ENCODE measurements at places on chromosomes 2 and 18.

DNA sequence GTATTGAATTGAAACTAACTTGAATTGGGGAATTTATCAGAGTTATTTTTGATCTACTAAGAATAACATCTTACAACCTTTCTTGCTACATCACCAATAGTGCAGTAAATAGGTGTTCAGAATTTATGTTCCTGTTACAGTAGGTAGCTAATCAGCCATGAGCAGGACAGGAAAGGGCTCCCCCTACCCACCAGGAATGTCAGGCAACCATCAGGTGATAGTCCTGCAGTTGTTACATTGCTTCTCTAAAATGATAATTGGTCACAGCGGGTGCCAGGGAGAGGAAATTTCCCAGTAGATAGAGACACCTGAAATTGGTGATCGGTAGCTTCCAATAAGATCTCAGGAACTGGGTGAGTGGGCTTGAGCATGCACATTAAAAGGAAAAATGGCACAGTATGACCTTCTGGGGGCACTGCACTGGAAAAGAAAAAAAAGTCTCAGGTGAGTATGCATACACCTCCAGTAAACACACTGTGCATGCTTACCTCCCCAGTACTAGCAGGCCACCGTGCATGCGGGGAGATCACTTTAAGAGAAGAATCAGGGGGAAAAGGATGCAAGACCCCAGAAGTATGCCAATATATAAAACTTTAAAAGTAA is 1092.0 kb upstream of the LRRTM1 start:
- DNase-seq, result no peak

GRCh38 chr2:234827096-234827860 is 124.5 kb upstream of the SH3BP4 start:
- no peak for DNase-seq

DNA sequence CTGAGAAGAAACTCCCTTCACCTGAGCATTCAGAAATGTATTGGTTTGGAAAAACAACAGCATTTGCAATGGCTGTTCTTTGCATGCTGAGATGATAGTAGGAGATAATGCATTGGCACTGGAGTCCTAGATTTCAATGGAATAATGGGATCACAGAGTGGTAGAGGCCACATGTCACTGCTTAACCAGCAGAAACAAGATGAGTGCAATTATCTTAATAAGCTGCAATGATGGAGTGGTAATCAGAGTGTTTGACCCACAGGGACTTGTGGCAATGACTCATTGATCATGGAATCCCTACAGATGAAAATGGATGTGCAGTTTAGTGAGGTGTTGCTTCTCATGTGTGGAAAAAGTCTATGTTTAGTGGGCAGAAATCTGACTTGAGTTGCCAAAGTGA is 218.8 kb upstream of the ZEB2 start:
- DNase-seq, result no peak

- no peak for DNase-seq
These were observed 104.7 kb downstream of the GPR39 start for GRCh38 chr2:132521341-132521740.

DNA sequence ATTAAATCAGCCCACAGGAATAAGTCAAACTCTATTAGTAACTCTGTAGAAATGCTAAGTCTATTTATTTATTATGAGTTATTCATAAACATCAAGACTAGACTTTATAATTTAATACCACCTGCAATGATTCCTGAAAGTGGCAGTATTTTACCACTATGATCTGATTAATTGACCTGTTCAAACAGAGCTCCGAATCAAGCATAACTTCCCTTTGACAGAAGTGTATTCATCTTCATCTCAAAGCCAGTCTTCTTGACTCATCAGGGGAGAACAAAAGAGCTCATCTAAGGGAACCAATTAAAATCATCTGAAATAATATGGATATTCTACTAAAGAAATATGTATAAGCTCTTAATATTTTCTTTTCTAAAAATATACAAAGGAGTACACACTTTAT is 122.3 kb downstream of the MBD2 start:
- no peak for DNase-seq

DNA sequence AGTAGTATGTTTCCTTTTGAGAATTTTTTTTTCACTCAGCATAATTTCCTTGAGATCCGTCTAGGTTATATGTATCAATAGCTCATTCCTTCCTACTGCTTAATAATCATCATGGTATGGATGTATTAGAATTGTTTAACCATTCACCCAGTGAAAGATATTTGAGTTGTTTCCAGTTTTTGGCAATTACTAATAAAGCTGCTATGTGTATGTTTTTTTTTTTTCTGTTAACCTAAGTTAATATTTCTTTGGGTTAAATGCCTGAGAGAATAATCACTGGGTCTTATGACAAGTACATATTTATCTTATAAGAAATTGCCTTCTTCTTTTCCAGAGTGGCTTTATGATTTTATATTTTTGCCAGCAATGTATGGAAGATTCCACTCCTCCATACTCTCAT is 96.4 kb upstream of the ST6GAL2 start:
- DNase-seq, result no peak

- no peak for DNase-seq
These were observed 79.6 kb downstream of the MMADHC start for GRCh38 chr2:149507974-149508373.

GRCh38 chr2:236341721-236342120 is 77.5 kb upstream of the ASB18 start:
- no peak for DNase-seq

DNA sequence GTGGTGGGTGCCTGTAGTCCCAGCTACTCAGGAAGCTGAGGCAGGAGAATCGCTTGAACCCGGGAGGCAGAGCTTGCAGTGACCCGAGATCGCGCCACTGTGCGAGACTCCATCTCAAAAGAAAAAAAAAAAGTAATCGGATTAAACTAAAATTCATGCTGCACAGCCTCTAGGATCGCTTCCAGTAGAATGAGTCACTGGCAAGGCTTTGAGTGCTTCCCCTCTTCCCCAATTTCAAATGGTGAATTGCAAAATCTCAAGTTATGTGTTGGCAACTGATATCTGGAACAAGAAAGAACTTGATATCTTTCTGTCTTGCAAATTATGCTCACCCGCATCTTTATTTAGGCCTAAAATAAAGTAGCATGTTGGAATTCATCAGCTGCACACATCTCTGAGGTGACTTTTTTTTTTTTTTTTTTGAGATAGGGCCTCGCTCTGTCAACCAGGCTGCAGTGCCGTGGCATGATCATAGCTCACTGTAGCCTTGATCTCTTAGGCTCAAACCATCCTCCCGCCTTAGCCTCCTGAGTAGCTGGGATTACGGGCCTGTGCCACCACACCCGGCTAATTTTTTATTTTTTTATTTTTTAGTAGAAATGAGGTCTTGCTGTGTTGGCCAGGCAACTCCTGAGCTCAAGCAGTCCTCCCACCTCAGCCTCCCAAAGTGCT is 12.7 kb downstream of the TTC39C start:
- DNase-seq, result no peak

All from stimulated activated CD4-positive, alpha-beta T cell treated with anti-CD3 and anti-CD28 coated beads, Interleukin-1b, Interleukin-23, amount 100 ng/mL, for 4 hours (primary cell).